Brain microvascular endothelial cell (primary cell): ENCODE measurements at places on chromosomes 11 and 22.

DNA sequence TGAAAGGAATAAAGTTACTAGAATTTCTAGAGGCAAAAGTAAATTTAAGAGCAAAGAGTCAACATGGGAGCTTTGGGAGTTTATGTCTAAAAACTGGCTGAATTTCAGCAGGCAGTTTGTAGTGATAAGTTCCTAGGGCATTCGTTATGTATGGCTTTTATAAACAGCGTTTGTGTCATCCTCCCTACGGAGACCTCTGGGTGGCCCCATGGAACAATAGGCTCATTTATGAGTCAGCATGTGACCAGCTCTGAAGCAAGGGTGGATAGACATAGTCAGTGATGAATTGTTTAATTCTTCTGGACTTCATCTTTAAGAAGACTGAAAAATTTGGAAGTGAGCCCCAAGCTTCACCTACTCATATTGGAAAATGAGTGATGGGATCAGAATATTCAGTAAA, 37.1 kb downstream of the SVIP start:
- peak; percentile 90 for DNase-seq

- DNase-seq: no peak
Measured at GRCh38 chr22:41713004-41713403, 13.7 kb downstream of the MEI1 start.

DNA sequence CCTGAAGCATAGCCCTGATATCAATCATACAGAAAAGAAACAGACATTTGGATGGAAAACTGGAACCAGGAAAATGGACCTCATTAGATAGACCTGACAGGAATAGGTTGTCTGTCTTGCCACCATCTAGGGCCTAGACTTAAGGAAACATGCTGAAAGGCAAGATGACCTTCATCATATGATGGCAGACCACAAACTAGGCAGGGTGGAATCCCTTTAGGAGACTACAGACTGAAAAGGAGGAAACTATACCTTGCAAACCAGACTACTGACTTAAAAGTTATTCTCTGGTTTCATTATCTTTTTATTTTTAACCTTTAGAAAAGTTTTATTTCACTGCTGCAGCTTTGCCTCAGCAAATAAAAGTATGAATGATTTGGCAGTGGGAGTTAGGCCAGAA, 20.3 kb downstream of the SBF2 start:
- no peak for DNase-seq

DNA sequence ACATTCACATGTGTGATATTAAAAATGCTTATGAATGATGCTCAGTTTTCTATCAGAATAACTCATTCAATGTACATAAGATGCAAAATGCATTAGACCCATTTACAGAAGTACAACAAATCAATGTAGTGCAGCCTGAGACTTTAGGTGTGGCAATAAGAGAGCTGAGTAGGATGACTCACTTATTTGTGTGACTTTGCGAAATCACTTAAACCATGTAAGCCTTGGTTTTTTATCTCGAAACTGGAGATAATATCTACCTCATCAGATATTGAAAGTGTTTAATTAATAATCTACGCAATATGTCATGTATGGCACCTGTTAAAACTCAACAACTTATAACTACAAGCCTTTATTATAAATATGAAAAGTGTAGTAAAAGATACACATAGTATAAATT, 105.7 kb upstream of the LUZP2 start:
- peak; percentile 59 for DNase-seq

DNA sequence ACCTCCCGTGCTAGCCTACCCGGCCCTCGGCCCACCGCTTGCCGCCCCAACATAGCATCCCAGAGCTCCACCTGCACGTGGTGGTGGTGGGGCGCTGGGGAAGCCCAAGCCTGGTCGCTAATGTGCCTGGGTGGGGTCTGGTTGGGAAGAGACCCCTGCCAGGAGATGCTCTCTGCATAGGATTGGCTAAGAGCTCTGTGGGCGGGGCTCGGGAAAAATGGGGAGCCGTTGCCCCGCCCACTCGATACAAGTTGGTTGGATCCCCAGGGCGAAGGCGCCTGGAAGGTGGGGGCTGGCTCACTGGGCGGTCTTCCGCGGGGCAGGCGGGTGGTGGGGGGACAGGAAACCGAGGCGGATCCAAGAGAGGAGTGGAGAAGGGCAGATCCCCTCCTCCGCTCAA, 7.6 kb downstream of the LRRC10B start:
- DNase-seq: no peak

DNA sequence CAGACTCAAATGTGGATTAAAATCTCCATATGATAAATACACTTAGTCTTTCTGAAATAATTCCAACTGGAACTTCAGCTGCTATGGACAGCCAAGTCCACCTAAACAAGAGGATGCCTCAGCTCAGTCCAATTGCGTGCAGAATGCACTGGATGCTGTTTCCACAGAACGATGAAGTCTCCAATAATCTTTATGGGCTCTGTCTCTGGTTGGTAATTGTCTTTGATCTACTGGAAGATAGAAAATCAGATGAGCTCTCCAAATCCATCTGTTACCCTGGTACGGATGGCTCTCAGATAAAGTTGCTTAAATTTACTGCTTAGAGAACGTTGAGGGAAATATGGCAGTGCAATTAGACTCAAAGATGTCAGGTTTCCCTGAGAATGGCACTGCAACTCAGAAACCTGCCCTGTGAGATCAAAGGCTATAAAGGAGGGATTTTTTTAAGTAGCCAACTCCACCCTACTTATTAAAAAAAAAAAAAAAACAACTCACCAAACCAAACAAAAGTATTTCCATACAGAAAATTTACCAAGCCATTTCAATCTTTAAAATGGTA, 859 bp upstream of the BIRC3 start:
- no peak for DNase-seq
